Stimulated activated CD8-positive, alpha-beta memory T cell treated with anti-CD3 and anti-CD28 coated beads, Interleukin-15, amount 100 ng/mL, for 1 hour (primary cell): ENCODE measurements at places on chromosomes 11 and 22.

DNA sequence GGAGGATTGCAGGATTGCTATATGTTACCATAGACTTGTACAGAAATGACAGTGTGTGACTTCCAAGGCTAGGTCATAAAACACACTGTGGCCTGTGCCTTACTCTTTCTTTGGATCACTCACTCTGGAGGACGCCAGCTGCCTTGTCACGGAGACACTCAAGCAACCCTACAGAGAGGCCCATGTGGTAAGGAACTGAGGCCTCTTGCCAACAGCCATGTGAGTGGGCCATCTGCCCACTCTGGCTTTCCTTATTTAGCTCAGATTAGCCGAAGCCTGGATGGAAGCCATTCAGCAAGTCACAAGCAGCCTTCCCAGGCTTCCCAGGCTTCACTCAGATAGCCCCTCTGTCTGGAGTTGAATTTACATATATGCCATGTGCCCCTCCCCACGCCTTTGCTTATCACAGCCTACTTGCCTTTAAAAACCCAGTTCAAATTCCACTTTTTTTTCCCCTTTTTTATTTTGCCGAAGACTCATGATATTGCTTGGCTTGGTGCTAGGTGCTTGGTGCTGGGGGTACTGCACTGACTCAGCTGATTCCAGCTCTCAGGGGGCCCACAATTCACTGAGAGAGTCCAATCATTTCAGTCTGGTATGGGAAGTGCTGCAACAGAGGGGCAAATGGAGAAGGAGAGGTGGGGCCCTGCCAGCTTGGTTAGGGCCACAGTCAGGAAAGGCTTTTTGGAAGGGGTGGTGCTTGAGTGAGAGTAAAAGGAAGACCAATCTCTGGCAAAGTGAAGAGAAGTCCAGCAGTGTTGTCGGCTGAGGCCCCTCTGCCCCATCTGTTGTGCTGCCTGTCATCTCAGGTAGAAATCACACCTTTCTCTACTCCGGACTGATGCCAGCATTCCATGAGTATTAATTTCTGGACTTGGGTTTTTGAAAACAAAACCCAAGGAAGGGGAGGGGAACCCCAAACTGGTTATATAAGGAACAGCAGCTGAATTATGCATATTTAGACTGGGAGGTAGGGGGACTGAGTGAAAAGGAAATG, 14.5 kb upstream of the P4HA3 start:
- DNase-seq = no peak

DNA sequence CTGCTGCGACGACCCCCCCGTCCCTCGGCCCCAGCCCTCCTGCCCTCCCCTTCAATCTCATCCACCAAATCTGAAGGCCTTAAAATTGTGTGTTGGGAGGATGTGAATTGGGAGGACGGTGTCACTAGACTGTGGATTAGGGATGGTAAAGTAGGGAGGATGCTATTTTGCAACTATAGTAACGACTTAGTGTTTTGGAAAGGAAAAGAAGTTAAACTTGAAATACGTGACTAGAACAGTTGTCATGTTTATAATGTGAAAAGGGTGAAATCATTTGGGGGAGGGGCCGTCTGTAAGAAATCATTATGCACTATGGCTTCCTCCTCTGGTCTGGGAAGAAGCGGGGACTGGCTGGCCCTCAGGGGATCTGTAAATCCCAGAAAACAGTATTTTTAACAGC, 43.4 kb upstream of the NNMT start:
- no peak for DNase-seq

- DNase-seq = no peak
Measured at GRCh38 chr22:27840436-27840835, 38.9 kb upstream of the MN1 start.

DNA sequence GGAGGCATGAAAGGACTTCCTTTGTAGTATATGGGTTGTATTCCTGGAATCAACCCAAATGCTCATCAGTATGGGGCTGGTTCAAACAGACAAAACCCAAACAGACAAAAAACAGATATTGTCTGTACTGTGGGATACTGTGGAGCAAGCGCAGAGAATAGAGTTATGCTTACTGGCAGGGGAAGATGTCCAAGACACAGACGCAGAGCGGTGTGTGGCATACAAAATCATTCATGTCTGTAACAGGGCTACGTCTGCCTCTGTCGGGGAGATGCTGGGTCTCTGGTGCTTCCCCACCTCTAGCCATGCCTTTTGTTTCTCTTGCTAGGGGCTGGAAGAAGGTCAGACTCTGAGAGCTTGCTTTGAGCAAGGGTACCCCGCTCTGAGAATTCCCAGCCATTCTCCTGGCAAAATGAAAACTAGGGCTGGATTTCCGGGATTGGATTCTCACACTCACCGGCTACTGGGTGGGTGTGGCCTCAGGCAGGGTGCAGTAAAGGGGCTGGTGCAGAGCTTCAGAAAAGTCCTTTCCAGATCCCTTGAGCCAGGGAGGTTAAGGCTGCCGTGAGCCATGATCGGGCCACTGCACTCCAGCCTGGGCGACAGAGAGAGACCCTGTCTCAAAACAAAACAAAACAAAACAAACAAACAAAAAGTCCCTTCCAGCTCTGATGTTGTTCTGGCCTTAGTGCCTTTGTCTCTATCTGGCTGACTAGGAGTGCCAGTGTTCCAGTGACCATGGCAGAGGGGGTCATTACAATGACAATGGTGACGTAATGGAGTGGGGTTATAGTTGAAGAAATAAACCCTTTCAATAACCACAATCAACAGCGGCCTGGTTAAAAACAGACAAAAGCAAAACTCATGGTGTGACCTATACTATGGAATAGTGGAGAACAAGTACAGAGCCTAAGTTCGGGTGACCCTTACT, 2.9 kb upstream of the ABCC8 start:
- no peak for DNase-seq

- DNase-seq = no peak
Measured at GRCh38 chr11:27754035-27755017, 54.1 kb upstream of the BDNF start.

GRCh38 chr11:127074151-127074761, 73.7 kb upstream of the KIRREL3 start:
- no peak for DNase-seq

- no peak for DNase-seq
Measured at GRCh38 chr11:1931341-1932104, 12.0 kb downstream of the TNNT3 start.

GRCh38 chr11:85040166-85040565, 587.0 kb downstream of the DLG2 start:
- DNase-seq = no peak

DNA sequence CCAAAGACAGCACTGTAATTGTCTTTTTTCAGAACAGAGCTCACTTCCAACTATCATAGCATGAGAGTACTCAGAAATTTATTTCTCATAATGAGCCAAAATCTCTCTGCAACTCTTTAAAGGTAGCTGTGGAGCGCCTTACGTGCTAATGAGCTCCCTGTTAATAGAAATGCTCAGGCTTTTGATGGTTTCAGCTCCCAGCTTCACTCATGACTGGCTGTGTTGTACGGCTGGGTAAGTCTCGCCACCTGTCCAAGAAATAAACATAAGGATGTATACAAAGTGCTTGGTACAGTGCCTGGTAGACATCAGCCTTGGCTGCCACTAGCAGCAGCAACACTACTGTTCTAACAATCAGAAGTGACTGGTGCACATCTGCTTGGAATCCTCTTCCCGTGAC, 109.4 kb downstream of the LDLRAD3 start:
- DNase-seq = no peak

DNA sequence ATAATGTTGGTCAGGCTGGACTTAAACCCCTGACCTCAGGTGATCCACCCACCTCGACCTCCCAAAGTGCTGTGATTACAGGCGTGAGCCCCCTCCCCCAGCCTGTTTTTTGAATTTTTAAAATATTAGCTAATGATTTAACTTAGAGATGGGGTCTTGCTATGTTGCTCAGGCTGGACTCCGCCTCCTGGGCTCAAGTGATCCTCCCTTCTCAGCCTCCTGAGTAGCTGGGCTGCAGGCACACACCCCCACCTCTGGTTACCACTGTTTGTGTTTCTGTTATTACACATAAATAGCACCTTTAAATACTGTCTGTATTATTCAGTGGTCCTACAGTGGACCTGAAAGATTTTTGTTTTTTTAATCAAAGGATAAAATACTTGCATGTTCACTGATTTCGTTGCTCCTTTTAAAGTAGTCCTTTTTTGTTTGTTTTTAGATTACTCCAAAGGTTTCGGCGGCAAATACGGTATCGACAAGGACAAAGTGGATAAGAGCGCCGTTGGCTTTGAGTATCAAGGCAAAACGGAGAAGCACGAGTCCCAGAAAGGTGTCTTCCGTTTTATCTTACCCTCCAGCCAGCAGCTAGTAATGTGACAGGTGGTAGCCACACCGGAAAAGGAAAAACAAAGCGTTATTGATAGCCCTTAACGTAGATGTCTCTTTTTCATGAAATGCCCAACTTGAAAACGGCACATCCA, 21.1 kb downstream of the CTTN start:
- no peak for DNase-seq

- DNase-seq = no peak
Measured at GRCh38 chr11:133202816-133203215, 329.5 kb downstream of the OPCML start.

GRCh38 chr11:121112498-121113455, 11.7 kb downstream of the TECTA start:
- DNase-seq = no peak

GRCh38 chr22:48919187-48919590, 908.5 kb downstream of the BRD1 start:
- no peak for DNase-seq

GRCh38 chr22:48444320-48445112, 1383.2 kb downstream of the BRD1 start:
- DNase-seq = no peak
